Stimulated activated CD8-positive, alpha-beta memory T cell treated with anti-CD3 and anti-CD28 coated beads, Interleukin-7, amount 100 ng/mL, for 1 hour (primary cell): ENCODE measurements at places on chromosomes 13 and 19.

- DNase-seq, result no peak
These were observed 28.6 kb downstream of the BICRA start for GRCh38 chr19:47637550-47637949.

DNA sequence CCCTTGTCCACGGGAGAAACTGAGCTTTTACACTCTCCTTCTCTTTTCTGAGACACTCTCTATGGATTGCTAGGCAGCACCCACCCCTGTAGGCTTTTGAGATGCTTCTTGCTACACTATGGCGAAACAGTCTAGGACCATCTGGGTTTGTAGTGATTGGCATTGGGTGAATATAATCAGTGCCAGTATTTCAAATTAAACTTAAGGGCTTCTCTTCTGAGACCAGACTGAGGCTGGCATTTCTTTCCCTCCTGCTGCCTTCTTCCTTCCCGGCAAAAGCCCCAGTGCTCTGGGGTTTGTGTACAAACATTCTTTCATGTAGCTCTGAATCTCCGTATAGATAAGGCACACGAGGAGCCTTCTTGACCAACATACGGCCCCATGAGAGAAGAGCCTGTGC lies 276.7 kb downstream of the SLC7A1 start:
- no peak for DNase-seq

- DNase-seq, result no peak
These were observed 141.7 kb downstream of the IER2 start for GRCh38 chr19:13291913-13292312.

GRCh38 chr13:60976367-60976766 lies 439.3 kb downstream of the PCDH20 start:
- DNase-seq, result no peak

DNA sequence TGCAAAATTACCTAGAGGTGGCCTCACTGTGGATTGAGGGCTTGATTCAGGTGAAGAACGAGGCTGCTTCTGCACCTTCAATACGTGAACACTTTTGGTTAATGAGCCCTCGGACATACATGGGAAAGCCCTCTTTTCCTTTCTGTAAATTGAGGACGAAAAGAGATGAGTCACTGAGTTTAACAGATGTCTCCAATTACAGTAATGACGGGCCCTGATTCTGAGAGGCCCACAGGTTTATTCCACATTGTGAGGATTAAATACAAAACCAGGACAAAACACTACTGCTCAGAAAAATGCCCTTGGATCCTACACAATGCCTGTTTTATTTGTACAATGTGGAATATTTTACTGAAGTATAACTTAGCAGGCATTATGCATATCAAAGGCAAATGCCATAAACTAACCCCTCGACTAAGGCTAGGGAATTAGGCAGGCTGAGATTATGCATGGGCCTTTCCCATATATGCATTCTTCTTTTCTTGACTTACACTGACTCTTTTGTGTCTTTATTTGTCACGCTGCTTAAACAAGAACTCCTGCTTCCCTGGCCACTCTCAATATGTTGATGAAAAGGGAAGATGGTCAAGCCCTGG lies 819.9 kb downstream of the OLFM4 start:
- no peak for DNase-seq

- no peak for DNase-seq
These were observed 146.5 kb upstream of the SOX1 start for GRCh38 chr13:111920306-111920931.

DNA sequence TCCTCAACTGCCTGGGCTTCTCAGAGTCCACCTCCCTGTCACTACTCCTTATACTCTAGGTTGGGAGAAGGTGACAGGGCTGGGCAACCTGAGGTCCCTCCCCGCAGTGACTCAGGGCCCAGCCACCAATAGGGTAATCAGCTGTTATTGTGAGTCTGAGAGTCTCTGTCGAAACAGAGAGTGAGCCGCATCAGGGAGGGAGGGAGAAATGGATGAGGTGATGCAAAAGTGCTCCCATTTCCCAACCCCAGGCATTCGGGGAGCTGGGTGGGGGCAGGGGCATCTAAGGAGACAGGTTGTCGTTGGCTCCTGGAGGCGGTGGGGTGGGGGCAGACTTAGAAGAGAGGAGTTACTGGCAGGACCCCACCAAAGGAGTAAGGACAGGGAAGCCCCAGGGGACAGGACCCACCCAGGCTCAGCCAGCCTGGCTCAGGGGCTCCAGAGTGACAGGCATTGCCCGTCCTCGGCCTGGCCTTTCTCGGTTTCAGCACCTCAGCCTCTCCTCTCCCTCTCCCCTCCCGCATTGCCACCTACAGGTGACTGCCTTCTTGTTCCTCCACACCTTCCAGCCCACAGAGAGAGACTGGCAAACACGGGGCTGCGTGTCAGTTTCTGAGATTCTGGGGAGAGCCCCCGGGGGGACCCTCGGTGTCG lies at the start of gene DMKN:
Gene DMKN, minus strand, starts transcription at position 22 of the 654 bp plus-strand sequence. CDS start 174 bp downstream, outside the sequence.
- no peak for DNase-seq

- no peak for DNase-seq
These were observed 229.1 kb downstream of the TSHZ3 start for GRCh38 chr19:31119951-31120690.

- no peak for DNase-seq
These were observed 294.5 kb upstream of the NBEA start for GRCh38 chr13:34647379-34648150.

DNA sequence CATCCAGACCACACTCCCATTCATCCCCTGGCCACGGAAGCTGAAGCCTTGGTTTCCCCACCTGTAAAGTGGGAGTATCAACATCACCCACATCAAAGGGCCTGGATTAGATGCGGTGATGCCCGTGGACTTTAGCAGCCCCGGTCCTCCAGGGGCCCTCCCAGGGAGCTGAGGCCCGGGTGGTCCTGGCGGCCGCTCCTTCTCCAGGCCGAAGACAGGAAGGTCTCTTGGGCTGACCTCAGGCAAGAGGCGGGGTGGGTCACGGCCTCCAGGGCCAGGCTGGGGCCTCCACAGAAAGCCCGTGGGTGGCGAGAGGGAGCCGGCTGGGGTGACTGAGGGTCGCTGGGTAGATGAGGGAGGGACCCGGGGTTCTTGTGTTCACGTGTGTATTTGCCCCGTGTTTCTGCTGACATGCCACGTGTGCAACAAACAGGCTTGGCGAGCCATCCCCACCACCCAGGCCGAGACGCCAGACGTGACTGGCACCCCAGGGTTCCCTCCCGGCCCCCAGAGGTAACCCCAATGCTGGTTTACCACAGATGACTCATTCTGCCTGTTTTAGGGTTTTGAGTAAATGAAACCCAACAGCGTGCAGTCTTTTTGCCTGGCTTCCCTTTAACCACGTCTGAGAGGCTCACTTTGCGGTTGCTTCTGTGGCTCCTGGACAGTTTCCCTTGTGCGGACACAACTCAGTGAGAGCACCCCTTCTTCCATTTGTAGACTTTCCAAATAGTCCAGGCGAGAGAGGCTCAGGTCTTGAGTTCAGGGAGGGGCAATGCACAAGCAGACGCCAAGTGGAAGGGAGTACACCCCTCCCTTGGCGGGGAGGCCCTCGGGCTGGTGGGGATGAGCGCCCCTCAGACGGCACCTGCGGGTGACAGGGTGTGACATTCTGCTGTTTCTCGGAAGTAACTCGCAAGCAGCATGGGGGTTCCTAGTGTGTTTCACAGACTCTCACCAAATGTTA lies 42.9 kb downstream of the C13orf46 start:
- peak; percentile 36 for DNase-seq

- no peak for DNase-seq
These were observed 471 bp upstream of the ERVK3-1 start for GRCh38 chr19:58304748-58305064.

DNA sequence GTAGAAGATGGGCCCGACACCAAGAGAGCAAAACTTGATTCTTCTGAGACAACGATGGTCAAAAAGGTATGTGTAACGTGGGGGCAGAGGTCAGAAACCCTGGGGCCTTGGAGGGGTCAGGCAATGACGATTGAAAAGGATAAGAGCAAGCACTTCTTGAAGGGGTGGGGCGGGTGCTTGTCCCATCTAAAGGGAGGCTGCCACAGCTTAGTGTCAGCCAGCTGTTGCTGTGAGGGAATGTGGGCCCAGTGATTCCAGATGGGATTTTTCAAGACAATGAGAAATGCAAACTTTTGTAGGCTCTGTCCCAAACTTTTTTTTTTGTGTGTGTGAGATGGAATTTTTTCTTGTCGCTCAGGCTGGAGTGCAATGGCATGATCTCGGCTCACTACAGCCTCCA lies 24.5 kb downstream of the SAE1 start:
- DNase-seq, result no peak

- no peak for DNase-seq
These were observed 117.9 kb downstream of the CCNA1 start for GRCh38 chr13:36550177-36550576.

GRCh38 chr13:99282264-99283231 lies 24.4 kb upstream of the GPR18 start:
- DNase-seq, result no peak

DNA sequence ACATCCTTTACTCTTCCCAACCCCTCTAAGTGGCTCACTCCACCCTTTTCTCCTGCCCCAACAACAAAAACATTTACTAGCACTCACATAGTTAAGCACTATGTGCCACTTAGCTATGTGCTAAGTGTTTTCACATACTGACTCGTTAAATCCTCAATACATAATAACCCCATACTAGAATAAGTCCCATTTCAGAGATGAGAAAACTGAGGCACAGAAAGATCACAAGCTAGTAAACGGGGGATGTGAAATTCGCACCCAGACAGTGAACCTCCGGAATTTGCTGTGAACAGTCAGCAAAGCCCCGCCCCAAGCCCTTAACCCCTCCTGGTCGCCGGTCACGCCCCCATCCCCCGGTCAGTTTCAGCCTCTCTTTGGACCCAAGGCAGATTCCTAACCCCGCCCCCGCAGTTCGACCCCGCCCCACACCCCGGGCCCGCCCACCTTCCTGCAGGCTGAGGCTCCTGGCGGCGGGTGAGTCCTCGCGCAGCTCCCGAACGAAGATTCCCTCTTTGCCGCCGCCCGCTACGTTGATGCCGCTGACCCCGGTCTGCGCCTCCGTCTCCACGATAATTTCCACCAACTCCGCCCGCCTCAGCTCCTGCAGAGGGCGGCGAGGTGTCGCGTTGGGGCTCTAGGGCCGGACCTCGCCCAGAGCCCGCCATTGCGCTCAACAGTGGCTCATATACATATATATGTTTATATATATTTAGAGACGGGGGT lies 9.8 kb downstream of the PRX start:
- DNase-seq, result peak; percentile 56

GRCh38 chr19:55930996-55931515 lies 1.1 kb downstream of the NLRP13 start:
- DNase-seq, result no peak

- DNase-seq, result peak; percentile 44
These were observed 8.8 kb upstream of the TNFSF9 start for GRCh38 chr19:6521718-6522646.

DNA sequence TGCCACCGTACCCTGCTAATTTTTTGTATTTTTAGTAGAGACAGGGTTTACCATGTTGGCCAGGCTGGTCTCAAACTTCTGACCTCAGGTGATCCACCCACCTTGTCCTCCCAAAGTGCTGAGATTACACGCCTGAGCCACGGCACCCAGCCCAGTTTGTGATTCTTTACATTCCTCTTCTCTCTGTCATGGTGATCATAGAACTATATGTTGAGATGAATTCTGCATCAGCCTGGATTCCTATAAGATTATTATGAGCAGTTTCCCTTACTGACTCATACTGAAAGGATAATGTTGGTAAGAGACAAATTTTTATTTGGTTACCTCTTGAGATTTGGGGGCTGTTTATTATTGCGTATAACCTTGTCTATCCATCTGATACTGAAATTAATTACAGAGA lies 121.5 kb upstream of the CSNK1A1L start:
- DNase-seq, result no peak

- DNase-seq, result no peak
These were observed 42.2 kb downstream of the BRD4 start for GRCh38 chr19:15290166-15290565.

- DNase-seq, result no peak
These were observed 3.4 kb downstream of the FNDC3A start for GRCh38 chr13:48978942-48979601.
